ENCODE measurements at places on chromosomes 4 and X.

- no peak for DNase-seq
These were observed 168.5 kb upstream of the PCDH18 start for GRCh38 chr4:137700751-137701150.

GRCh38 chrX:133888984-133889383, 96.4 kb downstream of the GPC3 start:
- no peak for DNase-seq

- no peak for DNase-seq
These were observed 71.5 kb upstream of the MXD4 start for GRCh38 chr4:2333356-2333841.

GRCh38 chr4:86917212-86918039, 17.4 kb upstream of the AFF1 start:
- no peak for DNase-seq

GRCh38 chr4:114691865-114692264, 93.3 kb downstream of the UGT8 start:
- no peak for DNase-seq

GRCh38 chr4:102493794-102494193, 7.4 kb upstream of the NFKB1 start:
- no peak for DNase-seq

- DNase-seq: peak; percentile 29
These were observed 2.9 kb downstream of the PAK3 start for GRCh38 chrX:111098874-111099273.

GRCh38 chr4:64718091-64718490, 308.8 kb upstream of the TECRL start:
- DNase-seq: peak; percentile 37

DNA sequence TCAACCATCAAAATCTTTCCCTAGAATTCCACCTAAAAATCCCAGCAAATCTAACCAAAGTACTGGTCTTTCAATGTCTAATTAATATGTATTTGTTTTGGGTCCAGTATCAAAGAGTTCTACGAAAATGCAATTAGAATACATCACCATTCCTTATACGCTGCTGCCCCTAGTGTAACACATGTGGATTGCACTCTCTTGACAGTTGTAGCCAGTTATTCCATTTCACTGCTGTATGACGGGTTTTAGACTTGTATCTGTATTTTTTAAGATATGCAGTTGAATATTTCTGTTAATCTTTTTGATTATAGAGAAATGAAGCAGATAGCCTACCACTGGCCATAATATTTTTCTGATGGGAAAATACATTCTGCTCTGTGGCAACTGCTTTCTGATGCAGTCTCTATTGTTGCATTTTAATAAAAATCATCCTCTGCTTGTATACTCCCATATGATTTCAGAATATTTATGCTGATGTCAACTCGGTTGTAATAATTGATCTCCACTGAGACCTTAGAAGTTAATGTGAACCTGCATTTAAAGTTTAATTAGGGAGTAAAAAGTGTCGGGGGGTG, 17.1 kb upstream of the PAGE2B start:
- DNase-seq: peak; percentile 53

DNA sequence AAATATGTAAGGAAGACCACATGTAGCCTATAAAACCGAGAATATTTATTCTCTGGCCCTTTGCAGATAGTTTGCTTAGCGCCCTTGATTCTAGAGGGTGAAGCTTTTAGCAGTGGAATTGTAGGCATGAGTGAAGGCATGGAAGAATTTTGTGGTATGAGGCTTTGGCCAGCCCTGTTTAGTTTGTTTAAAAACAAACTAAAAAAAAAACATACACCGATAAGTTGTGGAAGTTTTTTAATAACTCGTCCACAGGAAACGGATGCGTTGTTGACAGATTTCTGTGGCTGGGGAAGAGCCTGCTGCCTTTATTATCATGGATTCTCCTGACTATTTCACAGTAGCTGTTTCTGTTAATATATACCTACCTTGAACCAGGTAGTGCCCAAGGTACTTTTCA, 194.7 kb upstream of the LNX1 start:
- DNase-seq: no peak

GRCh38 chr4:181659202-181659601, 584.0 kb upstream of the TENM3 start:
- no peak for DNase-seq

GRCh38 chrX:150569155-150569477, 695 bp downstream of the MTM1 start:
- DNase-seq: peak; percentile 35

- DNase-seq: no peak
These were observed 653.9 kb upstream of the MAGEB2 start for GRCh38 chrX:29561417-29561816.

- DNase-seq: no peak
These were observed 68.0 kb downstream of the RGS12 start for GRCh38 chr4:3360777-3361176.

- DNase-seq: no peak
These were observed 45.6 kb upstream of the GPR78 start for GRCh38 chr4:8534611-8535010.

GRCh38 chr4:20085156-20085555, 166.5 kb upstream of the SLIT2 start:
- no peak for DNase-seq

DNA sequence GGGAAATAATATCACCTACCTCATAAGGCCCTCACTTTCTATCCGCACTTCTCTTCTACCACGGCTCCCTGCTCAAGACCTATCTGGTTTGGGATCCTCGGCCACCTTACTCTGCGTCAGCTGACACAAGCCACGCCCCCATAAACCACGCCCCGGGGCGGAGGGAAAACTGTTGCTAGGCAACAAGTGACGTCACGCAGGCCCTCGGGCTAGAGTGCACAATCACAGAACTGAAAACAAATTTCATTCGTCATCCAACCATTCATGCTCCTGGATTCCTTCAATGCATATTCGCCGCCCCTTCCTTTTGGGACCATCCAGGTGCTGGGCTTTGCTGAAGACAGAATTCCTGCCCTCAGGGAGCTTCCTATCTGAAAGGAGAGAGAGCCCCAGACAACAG, 66.3 kb downstream of the SMC1A start:
- DNase-seq: no peak

- DNase-seq: no peak
These were observed 64.4 kb downstream of the RPS3A start for GRCh38 chr4:151163855-151164254.

DNA sequence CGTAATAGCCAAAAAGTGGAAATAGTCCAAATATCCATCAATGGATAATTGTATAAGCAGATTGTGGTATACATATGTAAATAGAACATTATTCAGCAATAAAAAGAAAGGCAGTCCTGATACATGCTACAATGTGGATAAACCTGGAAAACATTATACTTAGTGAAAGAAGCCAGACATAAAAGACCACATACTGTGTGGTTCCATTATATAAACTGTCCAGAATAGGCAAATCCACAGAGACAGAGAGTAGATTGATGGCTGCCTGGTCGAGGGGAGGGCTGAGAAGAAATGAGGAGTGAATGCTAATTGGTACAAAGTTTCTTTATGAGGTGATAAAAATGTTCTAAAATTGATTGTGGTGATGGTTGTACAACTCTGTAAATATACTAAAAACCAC, 397.4 kb upstream of the RPS6KA3 start:
- DNase-seq: peak; percentile 25

GRCh38 chr4:118388606-118389005, 35.8 kb upstream of the PRSS12 start:
- DNase-seq: peak; percentile 75

GRCh38 chr4:163107754-163108153, 58.9 kb downstream of the NAF1 start:
- DNase-seq: peak; percentile 13

GRCh38 chr4:17544205-17544604, 29.2 kb downstream of the CLRN2 start:
- DNase-seq: peak; percentile 5

DNA sequence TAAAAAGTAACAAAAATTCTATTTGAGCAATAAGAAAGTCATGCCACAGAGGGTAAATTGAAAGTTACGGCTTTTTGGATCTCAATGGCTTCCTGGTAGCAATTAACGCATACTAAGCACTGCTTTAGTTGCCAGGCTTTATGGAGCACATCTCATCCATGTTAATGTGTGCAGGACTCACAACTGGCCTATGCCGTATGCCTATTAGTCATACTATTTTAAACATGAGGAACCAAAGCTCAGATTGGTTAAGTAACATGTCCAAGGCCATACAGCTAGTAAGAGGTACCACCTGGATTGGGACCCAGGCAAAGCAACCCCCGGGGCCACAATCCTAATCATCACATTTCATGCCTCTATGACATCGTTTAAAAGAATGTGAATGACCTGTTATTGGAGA, 17.1 kb downstream of the DAPP1 start:
- no peak for DNase-seq

DNA sequence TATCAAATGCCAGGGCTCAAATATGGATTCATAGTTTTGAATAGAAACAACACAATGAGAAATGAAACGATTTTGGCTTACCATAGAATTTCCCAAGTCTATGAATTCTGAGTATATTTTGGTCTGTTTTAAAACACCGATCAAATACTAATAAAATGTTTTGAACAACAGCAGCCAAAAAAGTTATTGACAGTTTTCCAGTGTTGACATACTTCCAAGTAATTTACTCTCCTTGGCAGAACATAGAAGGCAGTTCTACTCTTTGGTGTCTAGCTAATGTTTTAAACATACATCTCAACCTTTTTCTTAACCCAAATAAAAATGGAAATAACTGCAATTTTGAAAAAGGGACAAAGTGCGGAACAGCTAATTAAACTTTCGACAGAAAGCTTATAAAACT, 1419.8 kb downstream of the ADGRL3 start:
- DNase-seq: no peak

DNA sequence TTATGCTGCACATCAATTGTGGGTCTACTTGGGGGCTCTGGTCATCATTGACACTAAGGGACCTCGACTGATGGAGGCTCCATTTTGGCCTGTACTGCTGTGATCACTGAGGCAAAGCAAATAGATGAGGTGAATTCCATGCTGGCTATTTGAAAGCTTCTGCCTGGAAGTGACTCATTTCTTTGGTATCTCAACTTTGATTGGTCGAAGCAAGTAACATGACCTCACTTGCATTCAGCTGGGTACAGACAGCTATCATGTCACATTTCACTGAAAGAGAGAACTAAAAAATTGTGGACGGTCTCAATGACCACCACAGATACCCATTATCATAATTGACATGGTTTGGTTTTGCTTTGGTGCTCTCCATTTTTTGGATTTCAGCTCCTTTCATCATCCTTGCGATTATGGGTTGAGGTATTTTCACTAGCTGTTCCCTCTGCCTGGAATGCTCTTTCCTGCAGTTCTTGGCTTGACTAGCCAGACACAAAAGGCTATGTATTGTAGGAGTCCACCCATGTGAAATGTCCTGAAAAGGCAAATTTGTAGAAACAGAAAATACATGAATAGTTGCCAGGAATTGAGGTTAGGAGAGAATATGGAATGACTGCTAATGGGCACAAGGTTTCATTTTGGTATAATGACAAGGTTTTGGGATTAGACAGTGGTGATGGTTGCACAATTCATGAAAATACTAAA, 369.2 kb upstream of the LCORL start:
- DNase-seq: no peak

DNA sequence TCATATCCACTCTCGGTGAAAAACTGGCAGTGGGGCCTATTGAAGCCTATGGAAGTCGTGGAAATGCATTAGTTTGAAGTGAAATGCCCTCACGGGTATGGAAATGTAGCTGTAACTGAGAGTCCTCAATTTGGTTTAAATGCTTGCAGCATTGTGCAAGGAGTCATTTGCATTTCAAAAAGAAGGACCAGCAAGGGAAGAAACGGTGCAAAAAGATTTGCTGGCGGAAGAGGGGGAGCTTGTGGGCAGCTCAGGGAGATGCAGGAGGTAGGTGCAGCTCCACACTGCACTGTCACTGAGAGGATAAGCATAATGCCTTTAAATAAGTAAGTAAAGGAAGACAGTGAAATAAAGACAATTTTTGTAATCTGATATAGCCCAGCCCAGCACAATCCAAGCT, 400.4 kb upstream of the DIPK2B start:
- DNase-seq: peak; percentile 39

DNA sequence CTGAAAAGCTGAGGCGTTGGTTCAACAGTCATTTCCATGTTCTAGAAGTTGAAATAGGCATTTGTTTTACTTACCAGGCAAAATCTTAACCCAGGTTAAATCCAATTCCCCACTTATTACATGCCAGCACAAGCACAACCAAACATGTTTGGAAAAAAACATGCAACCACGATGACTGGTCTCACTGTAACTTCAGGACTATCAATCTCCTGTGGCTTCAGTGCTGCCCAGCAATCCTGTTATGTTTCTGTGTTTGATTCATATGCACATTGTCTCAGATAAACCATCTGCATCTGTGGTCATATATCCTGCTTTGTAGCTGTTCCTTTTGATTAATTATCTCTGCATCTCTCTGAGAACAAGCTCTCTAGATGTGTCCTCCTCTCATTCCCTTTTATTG, 28.3 kb downstream of the PRDM8 start:
- no peak for DNase-seq

- peak; percentile 88 for DNase-seq
These were observed 953.4 kb upstream of the IGFBP7 start for GRCh38 chr4:58063404-58064160.

GRCh38 chr4:175542786-175543185, 269.3 kb downstream of the GPM6A start:
- DNase-seq: peak; percentile 73

DNA sequence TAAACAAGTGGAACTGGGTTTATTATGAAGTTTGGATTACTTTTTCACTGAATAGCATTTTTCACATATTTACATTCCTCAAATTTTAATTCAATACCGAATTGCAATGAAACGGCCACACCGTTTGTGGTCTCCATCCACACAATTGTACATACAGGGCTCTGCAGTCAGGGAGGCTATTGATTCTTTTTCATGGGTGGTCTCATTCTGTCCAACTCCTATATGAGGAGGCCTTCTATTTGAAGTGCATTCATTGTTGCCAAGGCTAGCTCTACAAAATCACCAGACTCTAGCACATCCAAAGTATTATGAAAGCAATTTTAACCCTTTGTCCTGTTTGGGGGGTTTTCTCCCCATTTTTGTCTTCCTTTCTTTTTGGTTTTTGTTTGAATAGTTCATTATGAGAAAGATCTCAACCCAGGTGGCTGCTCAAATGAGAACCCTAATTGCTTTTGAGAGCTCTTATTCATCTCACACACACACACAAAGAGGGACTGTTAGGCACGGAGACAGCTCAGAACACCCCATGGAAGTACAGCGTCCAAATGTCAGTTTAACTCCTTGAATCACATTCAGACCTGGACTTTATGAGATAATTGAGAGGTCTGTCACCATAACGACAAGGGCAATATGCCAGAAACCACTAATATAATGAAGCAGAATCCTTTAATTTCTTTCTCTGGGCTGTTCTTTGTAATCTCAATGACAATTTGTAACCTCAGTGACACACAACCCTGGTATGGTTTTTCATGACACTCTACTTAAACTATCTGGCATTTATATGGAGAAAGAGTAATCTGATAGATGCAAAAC, 79.4 kb downstream of the NLGN4X start:
- DNase-seq: peak; percentile 73

DNA sequence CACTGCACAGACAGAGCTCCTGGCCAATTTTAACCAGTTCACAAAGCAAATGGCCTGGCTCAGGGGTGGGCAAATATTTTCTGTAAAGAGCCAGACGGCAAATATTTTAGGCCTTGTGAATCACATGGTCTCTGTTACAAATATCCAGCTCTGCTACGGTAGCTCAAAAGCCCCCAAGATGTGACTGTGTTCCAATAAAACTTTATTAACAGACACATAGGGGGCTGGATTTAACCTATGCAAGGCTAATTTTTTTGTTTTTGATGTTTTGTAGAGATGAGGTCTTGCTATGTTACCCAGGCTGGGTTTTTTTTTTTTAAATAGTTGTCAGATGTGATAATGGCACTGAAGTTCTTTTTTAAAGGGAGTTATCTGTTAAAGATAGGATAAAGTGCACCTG, 65.4 kb downstream of the PRKX start:
- no peak for DNase-seq

GRCh38 chr4:5209862-5210261, 158.6 kb downstream of the STK32B start:
- no peak for DNase-seq

Data from brain (organoid and tissue), 16 donors.